ENCODE measurements at places on chromosomes 1 and 21. TPM values are rescaled to one million over a fixed set of nuclear protein-coding genes. Genes with fewer than 3 reads are reported as not detected.

GRCh38 chr1:248906753-248907661 is 972 bp downstream of the PGBD2 start:
- H3K4me3 ChIP-seq = peak overlapping the region; percentile 83
- peak overlapping the region; percentile 91 for H3K27ac ChIP-seq
- H3K4me1 ChIP-seq = peaks cover 39% of the 10 kb centered on the region
- DNase-seq = no peak
- H3K27me3 ChIP-seq = peaks cover 5% of the 10 kb centered on the region

DNA sequence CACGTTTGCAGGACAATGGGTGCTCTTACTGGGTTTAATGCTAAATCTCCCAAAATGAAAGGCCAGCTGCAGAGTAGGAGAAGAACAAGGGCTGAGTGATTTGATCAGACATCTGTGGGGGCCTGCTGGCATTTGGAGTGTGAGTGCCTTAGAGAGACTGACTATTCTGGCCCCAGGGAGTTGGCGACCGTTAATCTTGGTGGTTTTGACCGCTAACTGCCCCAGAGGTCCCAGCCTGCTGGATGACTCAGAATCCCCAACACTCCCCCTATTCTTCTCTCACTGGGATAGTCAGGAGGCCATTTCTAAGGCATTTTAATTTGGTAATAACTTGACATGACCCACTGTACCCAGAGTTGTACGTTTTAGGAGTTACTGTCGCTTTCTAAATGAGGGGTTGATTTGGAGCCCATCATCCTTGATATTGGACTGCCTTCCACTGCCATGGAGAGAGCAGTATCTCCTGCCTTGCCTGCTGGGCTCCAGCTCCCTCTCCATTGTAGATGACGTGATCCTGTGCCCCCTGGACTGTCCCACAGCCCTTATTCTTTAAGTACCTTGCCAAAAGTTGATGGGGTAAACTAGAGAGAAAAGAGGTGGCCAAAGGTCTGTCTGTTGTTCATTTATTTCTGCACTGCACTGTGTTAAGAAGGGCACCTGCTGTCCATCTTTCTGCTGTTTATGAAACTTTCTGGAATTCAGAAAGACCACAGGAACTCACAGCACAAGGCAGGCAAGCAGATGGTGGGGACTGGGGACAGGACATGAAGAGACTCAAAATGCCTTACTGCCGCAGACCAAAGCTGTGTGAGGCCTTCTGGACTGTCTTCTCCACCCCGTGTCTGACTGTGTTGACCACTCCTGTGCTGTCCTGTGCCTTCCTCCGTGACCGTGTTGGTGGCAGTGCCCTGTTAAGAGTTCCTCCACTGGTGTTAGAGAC is 98.2 kb upstream of the ARTN start:
- DNase-seq = no peak
- no peak overlapping the region for H3K4me3 ChIP-seq
- H3K36me3 ChIP-seq = peaks cover 17% of the 10 kb centered on the region
- no peak overlapping the region for H3K27ac ChIP-seq
- peaks cover 58% of the 10 kb centered on the region for H3K4me1 ChIP-seq

- peak overlapping the region; percentile 62 for H3K27ac ChIP-seq
- H3K4me3 ChIP-seq = no peak overlapping the region
- H3K36me3 ChIP-seq = peaks cover 15% of the 10 kb centered on the region
- DNase-seq = peak; percentile 65
- H3K4me1 ChIP-seq = peaks cover 54% of the 10 kb centered on the region
These were observed 49.3 kb downstream of the AZIN2 start for GRCh38 chr1:33130297-33130696.

- H3K36me3 ChIP-seq = no peaks in the 10 kb centered on the region
- H3K27ac ChIP-seq = no peak overlapping the region
- H3K4me1 ChIP-seq = peaks cover 53% of the 10 kb centered on the region
- H3K4me3 ChIP-seq = no peak overlapping the region
These were observed 108.3 kb downstream of the HIVEP3 start for GRCh38 chr1:41810446-41810845.

DNA sequence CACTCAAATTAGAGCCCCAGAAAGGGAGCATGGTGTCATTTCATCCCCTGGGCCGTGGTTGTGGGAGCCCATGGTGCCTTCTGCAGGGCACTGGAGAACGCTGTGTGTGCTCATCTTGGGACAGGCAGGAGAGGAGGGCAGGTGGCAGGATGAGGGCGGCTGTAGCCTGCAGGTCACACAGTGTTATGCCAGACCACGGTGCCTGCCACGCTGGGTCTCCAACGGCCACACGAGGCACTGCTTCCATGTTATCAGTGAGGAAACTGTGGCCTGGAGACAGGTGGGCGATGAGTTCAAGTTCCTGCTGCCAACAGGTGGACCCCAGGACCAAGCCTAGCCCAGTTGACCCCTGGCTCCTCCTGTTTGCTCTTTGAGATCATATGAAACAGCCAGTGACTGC is 21.0 kb downstream of the ABCG1 start:
- H3K36me3 ChIP-seq = no peaks in the 10 kb centered on the region
- no peak for DNase-seq
- no peak overlapping the region for H3K27ac ChIP-seq
- no peaks in the 10 kb centered on the region for H3K27me3 ChIP-seq
- H3K4me3 ChIP-seq = no peak overlapping the region

DNA sequence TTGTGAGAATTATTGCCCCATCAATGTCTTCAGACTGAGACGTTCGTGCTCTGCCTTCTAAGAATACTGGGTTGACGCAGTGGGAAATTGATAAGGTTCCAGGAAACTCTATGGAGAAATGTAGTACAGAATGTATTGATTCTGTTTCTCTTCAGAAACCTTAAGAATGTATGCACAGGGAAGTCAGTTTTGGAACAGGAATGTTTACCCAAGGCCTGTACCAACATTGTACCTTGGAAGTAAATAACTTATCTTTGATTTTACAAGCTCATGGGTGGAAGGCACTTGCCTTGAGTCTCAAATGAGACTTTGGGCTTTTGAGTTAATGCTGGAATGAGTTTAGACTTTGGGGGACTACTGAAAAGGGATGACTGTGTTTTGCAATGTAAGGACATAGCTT is 59.5 kb upstream of the PCP4 start:
- H3K27ac ChIP-seq = no peak overlapping the region
- H3K4me3 ChIP-seq = no peak overlapping the region
- H3K27me3 ChIP-seq = no peaks in the 10 kb centered on the region
- no peaks in the 10 kb centered on the region for H3K4me1 ChIP-seq
- no peak for DNase-seq
- H3K36me3 ChIP-seq = no peaks in the 10 kb centered on the region

DNA sequence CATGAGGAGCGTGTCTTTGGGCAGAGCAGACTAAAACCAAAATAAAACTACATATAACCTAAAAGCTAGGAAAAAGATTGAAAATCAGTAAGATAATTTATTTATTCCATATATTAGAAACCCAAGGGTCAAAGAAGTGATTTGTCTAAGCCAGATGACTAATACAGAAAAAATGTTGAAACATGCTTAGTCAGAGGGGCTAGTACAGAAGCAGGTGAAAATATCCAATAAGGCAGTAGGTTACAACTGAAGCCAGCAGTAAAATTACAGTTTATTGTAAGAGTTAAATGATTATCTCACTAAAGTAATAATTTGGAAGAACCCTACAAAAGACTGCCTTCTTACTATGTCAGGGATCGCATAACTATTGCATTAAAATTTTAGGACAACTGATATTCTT is 1190.9 kb upstream of the PRMT6 start:
- H3K36me3 ChIP-seq = no peaks in the 10 kb centered on the region
- no peak overlapping the region for H3K4me3 ChIP-seq
- no peak overlapping the region for H3K27ac ChIP-seq
- no peak for DNase-seq
- no peaks in the 10 kb centered on the region for H3K27me3 ChIP-seq

- H3K27me3 ChIP-seq = no peaks in the 10 kb centered on the region
- H3K4me1 ChIP-seq = peaks cover 2% of the 10 kb centered on the region
- no peak overlapping the region for H3K27ac ChIP-seq
- no peak overlapping the region for H3K4me3 ChIP-seq
- no peak for DNase-seq
These were observed 18.4 kb upstream of the EDN2 start for GRCh38 chr1:41502912-41503311.

- H3K27ac ChIP-seq = no peak overlapping the region
- H3K27me3 ChIP-seq = no peaks in the 10 kb centered on the region
- H3K4me1 ChIP-seq = no peaks in the 10 kb centered on the region
These were observed 9.0 kb downstream of the CLDN19 start for GRCh38 chr1:42730988-42731387.

DNA sequence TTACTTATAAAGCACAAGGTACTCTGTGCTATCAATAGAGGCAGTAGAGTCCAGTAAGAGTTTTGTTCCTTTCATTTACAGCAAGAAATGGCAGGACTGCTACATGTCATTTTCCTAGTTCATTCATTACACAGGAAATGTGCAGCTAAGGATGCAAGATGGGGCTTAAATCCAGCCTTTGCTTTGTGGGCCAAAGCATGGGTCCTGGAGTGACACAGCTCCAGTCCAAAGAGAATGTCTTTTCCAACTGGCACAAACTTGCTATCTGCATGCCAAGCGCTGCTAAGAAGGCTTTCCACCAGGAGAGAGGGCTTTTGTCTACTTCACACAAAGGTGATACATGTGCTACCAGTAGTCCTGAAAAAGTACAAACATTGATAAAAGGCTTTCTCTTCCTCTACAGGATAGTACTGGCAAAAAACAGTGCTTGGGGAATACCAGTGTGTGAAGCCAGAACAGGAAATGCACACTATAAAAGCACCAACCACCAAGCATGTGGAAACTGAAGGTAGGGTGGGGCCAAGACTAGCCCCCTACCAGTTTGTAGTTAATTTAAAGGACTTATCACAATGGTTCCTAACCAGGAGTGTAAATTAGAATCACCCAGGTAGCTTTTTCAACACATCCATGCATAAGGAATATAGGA is 68.7 kb downstream of the ARID4B start:
- H3K27me3 ChIP-seq = no peaks in the 10 kb centered on the region
- no peak overlapping the region for H3K4me3 ChIP-seq
- H3K36me3 ChIP-seq = peaks cover 12% of the 10 kb centered on the region

DNA sequence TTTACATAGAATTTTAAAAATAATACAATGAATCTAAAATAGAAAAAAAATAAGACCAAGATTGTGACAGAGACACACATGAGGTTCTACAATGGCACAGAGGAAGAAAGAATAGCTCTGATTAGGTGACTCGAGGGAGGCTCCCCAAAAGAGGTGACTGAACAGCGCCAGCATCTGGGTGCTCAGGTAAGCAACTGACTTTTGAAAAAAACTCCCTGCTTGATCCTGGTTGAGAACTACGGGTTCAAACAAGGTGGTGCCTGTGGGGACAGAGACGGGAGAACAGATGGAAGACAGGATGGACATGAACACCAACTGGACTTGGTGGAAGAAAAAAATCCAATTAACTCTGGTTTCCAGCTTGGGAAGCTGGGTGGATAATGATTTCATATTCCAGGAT is 22.5 kb downstream of the BATF3 start:
- peaks cover 2% of the 10 kb centered on the region for H3K36me3 ChIP-seq
- H3K27me3 ChIP-seq = no peaks in the 10 kb centered on the region
- H3K4me1 ChIP-seq = peaks cover 47% of the 10 kb centered on the region
- H3K27ac ChIP-seq = no peak overlapping the region
- no peak overlapping the region for H3K4me3 ChIP-seq
- no peak for DNase-seq

DNA sequence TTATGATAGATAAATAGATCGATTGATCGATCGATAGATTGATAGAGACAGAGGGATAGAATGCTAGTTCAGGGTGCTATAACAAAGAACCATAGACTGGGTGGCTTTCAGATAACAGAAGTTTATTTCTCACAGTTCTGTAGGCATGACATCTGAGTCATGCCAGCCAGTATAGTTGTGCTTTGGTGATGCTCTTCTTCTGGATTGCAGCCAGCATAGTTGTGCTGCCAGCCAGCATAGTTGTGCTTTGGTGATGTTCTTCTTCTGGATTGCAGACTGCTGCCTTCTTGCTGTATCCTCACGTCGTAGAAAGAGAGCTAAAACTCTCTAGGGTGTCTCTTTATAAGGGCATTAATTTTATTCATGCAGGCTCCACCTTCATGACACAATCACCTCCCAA is 860.8 kb downstream of the BRINP3 start:
- no peak overlapping the region for H3K27ac ChIP-seq
- DNase-seq = no peak
- H3K4me1 ChIP-seq = no peaks in the 10 kb centered on the region
- no peaks in the 10 kb centered on the region for H3K36me3 ChIP-seq

DNA sequence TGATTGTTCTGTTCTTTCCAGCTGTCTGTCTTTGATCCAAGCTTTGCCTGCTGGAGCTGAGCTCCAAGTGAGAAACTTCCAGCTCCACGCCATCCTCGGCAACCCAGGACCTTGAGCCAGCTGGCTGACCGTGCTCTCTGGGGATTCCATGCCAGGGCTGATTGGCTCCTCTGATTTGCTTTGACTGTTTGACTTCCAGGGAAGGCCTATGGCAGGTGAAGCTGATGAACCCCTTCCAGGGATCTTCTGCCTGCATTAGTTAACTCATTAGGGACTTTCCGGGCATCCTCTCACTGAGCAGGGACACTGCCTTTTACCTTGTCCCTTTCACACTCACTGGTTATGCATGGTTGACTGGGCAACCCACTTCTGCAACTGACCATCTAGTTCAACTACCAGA is 406.1 kb downstream of the RPS6KC1 start:
- no peak overlapping the region for H3K4me3 ChIP-seq
- no peaks in the 10 kb centered on the region for H3K4me1 ChIP-seq
- H3K27ac ChIP-seq = no peak overlapping the region
- no peaks in the 10 kb centered on the region for H3K36me3 ChIP-seq
- H3K27me3 ChIP-seq = no peaks in the 10 kb centered on the region
- DNase-seq = no peak

- H3K27ac ChIP-seq = no peak overlapping the region
- no peaks in the 10 kb centered on the region for H3K4me1 ChIP-seq
- H3K4me3 ChIP-seq = no peak overlapping the region
- no peaks in the 10 kb centered on the region for H3K36me3 ChIP-seq
These were observed 32.8 kb upstream of the PTBP2 start for GRCh38 chr1:96688767-96689166.

GRCh38 chr1:84998642-84999280 is 1.8 kb upstream of the MCOLN2 start:
- H3K36me3 ChIP-seq = peaks cover 28% of the 10 kb centered on the region
- peaks cover 3% of the 10 kb centered on the region for H3K27me3 ChIP-seq
- peaks cover 50% of the 10 kb centered on the region for H3K4me1 ChIP-seq
- peak overlapping the region; percentile 83 for H3K4me3 ChIP-seq
- peak overlapping the region; percentile 92 for H3K27ac ChIP-seq
- peak; percentile 89 for DNase-seq

DNA sequence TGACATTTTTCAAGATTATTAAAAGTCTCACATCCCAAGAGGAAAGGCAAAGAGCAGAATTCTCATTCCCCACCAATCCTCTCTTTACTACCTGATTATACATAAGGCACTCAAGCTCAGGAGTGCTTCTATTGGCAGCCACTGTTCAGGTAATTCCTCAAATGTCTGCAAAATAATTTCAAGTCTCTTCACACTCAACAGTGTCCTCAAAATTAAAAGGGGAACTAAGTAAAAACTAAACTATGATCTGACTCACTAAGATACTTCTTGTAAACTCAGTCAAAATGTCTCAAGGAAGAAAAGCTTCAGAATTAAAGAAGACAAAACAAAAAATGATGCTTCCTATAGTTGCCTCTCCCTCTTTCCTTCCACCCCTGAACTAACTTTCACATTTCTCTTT is 135.6 kb downstream of the GPATCH2 start:
- DNase-seq = no peak
- peaks cover 7% of the 10 kb centered on the region for H3K36me3 ChIP-seq
- H3K4me3 ChIP-seq = no peak overlapping the region
- H3K4me1 ChIP-seq = peaks cover 13% of the 10 kb centered on the region

Gene RGS2
- total RNA-seq = 10.6 TPM

Gene FOXD3
- total RNA-seq = not detected

Gene SIM2
- total RNA-seq = not detected

Gene CLEC20A
- not detected for total RNA-seq

Gene FMOD
- total RNA-seq = 0.19 TPM

Gene MYBPH
- not detected for total RNA-seq

Gene TSPAN1
- total RNA-seq = not detected

Gene BECN2
- not detected for total RNA-seq

Gene LCE1F
- not detected for total RNA-seq

Data from activated CD8-positive, alpha-beta memory T cell treated with anti-CD3 and anti-CD28 coated beads, Interleukin-2, amount 10 ng/mL, durations not matched to agents 7 days and 5 days (primary cell).